ENCODE measurements at places on chromosomes 2 and 18.

DNA sequence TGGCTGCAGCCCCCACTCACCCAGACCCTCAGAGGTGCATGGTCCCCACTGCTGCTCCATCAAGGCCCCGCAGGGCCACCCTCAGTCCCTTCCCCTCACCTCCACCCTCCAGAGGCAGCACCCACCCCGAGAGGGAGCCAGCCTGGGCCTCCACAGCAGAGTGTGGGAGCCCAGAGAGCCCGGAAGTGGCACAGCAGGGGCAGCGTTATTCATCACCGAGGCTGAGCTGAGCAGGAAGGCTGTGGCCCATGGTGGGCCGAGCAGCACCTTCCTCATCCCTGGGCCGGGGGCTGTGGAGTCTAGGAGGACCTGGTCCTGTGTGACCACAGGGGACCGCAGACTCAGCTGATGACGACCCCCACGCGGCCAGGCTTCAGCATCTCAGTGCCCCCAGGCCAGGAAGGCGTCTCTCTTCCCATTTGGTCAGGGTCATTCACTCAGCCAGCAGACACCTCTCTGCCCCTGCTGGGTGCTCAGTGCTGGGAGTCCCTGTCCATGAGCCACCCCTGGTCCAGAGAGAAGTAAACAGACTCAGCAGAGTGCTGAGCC lies 258.1 kb downstream of the ATAD2B start:
- DNase-seq, result no peak

- DNase-seq, result no peak
These were observed 194.9 kb downstream of the SS18 start for GRCh38 chr18:25895518-25895917.

DNA sequence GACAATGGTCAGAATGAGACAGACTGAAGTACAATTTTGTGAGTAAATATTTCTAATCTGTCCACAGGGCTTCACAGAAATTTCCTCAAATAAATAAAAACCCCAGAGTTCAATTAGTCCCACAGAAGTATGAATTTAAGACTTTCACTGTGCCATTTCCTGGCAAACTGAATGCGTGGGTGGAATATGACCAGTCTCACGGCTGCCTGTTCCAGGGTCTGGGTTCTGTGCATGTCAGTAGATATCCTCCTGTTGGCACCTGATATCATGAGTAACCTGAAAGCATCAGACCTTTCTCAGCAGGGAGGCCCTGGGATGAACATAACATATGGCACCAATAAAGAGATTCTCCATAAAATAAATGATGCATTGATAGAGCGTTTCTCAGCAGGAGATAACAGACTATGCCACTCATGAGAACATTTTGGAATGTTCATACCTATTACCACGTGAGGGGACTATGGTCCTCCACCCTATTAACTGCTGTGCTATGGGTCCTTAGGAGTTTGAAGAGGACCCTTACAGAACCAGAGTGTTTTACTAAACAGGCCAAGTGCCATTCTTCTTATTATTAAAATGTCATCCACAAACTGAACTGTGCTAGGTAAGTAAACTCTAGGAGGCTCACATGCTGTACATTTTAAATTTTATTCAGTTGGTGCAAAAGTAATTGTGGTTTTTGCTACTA lies 10.6 kb upstream of the MALL start:
- DNase-seq, result no peak

DNA sequence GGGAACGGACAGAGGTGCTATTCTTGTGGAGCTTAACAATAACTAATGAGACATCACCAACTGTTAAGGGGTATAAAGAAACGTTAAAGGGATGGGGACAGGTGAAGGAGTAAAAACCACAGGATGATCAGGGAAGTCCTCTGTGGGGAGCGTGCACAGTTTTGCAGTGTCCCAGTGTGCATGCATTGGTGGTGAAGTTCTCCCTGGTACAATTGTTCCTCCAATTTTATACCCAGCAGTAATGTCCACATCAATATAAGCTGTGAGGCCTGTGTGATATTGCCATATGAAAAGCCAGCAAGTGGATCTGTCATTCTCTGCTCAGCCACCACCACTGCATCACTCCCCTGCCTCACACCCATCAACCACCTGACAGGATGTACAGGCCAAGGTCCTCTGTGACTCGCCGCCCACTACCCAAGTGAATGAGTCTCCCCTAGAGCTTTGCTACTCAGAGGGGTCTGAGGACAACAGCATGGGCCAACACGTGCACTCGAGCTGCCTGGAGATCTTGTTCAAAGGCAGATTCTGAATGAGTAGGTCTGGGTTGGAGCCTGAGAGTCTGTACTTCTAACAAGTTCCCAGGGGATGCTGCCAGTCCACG lies 4.6 kb downstream of the MLPH start:
- no peak for DNase-seq

- DNase-seq, result no peak
These were observed 53.7 kb upstream of the FAM98A start for GRCh38 chr2:33652830-33653229.

DNA sequence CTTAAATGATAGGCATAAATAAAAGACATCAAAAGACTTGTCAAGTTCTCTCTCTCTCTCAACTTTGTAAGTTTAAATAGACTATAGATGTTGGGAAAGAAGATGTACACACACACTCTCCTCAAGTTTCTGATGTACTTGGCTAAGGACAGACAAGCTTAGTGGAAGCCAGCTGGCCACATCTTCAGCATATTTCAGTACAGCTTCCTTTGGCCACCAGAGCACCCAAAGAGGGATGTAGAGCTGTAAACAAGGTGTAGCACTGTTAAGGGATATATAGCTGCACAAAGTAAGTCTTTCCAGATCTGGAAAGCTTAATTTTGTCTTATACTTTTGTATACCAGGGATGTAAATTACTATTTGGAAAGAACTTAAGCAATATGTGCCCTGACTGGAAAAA lies 64.3 kb upstream of the MSTN start:
- no peak for DNase-seq

- no peak for DNase-seq
These were observed 190.1 kb upstream of the GLI2 start for GRCh38 chr2:120545521-120546047.

DNA sequence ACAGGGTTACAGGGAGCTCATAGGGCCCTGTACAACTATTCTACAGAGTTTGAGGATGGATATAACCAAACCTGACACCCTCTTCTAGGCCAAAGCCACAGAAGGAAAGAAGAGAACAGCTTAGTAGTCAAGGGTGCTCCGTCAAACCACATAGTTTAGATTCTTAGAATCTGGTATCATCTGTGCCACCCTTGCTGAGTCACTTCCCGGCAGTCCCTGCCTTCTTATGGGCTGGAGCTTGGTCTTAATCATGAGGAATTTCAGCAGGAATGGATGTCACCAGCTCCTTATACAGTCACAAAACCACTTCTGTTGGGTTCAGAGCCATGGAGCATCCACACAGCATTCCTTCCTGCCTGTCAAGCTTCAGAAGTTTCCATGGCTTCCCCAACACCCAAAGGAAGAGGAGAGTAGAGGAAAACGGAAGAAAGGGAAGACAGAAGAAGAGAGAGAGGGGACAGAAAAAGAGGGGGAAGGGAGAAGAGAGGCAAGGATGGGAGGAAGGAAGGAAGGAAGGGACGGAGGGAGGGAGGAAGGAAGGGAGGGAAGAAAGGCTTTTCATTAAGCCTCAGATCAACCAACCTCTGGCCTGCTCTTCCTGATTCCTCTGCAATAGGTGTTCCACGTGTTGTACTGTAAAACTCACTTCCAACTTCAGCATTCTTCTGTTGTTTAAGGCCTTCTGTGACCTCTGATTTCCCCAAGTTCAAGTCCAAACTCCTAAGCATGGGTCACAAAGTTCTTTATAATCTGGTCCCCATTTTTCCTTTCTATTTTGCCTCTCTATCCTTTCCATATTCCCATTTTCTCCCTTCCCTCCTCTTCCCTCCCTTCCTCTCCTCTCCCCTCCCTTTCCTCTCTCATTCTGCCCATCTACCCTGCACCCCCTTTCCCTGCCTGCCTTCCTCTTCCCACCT lies 246.1 kb upstream of the TNP1 start:
- DNase-seq, result no peak

- no peak for DNase-seq
These were observed 16.2 kb downstream of the SERPINB13 start for GRCh38 chr18:63603355-63603754.

- DNase-seq, result no peak
These were observed 11.6 kb upstream of the PSD4 start for GRCh38 chr2:113162173-113162572.

GRCh38 chr2:44075541-44075940 lies 79.8 kb upstream of the LRPPRC start:
- no peak for DNase-seq

DNA sequence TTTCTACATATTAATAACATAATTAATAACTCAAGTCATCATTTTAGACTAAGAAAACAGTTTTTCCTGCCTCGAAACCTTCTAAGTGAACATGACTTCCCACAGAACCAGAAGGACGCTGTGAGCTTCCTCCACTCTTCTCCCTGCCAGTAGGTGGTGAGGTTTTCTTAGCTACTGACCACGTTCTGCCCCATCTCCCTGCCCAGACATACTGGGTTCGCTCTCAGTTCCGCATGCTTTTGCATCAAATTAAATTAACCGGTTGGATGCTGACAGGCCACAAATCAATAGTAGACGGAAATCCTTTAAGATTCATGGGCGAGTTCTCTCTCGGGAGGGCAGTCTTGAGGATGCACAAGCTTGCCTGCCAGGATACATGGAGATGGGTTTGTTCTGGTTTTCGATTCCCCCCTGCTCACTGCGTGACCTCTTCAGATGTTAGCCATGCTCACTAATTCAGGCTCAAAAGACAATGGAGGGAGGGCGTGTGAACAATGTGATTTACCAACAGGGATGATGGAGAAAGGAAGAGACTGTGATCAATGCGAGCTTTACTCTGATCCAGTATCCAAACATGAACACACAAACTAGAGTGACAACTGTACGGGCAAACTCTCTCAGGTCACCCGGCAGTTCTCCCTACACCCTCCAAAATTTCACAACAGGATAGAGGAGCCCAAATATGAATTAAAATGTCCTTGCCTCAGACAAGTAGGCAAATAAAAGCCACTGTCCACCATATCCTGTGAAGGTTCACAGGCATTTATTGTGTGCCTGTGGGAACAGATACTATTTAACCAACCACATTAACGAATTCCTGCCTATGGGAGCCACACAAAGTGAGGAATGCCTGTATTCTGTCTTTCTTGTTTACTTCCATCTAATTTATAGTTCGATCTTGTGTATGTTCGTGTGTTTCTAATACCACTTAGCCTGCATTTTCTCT lies 375.7 kb downstream of the EIPR1 start:
- no peak for DNase-seq

DNA sequence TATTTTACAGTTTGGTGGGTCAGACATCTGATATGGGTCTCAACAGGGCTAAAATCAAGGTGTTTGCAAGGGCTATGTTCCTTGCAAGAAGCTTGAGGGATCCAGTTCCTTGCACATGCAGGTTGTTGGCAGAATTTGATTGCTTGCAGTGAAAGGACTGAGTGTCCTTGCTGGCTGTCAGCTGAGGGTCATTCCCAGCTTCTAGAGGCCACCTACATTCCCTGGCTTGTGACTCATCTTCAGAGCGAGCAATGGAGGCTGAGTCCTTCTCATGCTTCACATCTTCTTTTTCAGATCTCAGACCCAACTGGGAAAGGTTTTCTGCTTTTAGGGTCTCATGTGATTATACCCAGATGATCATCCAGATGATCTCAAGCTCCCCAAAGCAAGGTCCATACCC lies 12.4 kb downstream of the MEX3C start:
- DNase-seq, result no peak

DNA sequence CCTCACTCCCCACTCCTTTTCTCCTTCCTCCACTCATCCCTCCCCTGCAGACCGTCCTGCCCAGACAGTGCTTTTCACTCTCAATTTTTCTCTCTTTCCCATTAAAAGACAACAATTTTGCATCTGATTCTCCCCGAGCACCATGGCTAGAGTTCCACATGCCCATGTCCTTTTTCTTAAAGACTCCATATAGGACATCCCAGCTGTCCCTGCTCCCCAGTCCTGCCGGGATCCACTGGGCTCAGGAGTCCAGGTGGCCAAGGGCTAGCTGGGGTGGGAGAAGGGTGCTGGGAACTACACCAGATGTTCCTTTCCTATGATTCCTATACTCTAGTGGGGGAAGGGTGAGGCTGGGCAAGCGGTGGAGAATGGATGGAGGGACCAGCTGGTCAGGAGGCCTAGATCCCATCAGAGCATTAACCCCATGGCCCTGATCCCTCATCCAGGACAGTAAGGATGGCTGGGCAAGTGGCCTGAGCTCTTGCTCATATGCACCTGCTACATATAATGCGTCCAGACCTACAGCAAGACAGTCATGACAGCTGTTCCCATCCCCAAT lies 52.8 kb upstream of the RMDN2 start:
- DNase-seq, result no peak

All from activated B cell treated with CpG ODN at 0.5 μM for 24 hours (primary cell).